ENCODE measurements at places on chromosomes 7 and 10.

GRCh38 chr7:37290731-37291130 lies 157.9 kb downstream of the ELMO1 start:
- no peak for DNase-seq

- no peak for DNase-seq
Observed at GRCh38 chr10:124728071-124728829, 15.9 kb downstream of the FAM53B start.

- no peak for DNase-seq
Observed at GRCh38 chr10:130513686-130514476, 377.7 kb downstream of the GLRX3 start.

- DNase-seq: no peak
Observed at GRCh38 chr7:83301416-83301815, 138.7 kb upstream of the PCLO start.

DNA sequence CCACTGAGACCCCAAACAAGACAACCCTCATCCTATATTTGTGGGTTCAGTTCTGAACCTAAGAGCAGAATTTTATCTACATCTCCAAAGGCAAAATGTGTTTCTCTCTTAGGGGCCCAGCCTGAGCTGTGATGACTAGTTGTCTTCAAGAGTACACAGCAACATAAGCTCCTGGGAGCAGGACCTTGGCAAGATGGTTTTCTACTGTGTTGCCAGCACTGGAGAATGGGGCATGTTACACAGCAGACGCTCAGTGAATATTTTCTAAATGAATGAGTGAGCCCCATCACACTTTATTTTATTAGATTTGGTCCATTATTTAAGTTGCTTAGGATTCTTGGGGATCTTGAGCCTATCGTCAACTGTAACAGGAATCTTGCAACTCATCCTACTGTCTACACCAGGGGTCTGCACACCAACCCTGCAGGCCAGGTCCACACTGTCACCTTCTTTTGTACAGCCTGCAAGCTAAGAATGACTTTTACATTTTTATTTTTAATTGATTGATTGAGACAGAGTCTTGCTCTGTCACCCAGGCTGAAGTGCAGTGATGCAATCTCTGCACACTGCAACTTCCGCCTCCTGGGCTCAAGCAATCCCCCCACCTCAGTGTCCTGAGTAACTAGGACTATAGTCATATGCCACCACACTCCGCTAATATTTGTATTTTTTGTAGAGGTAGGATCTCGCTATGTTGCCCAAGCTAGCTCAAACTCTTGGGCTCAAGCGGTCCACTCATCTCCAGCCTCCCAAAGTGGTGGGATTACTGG lies 347.1 kb downstream of the FGFR2 start:
- DNase-seq: no peak

GRCh38 chr7:42106562-42106961 lies 130.4 kb downstream of the GLI3 start:
- no peak for DNase-seq

GRCh38 chr10:97355571-97355975 lies 21.0 kb upstream of the FRAT2 start:
- DNase-seq: no peak
